ENCODE measurements at places on chromosomes 7 and 10. TPM values are rescaled to one million over a fixed set of nuclear protein-coding genes. Genes with fewer than 3 reads are reported as not detected.

EXOC4 gene
- polyA plus RNA-seq, result 67.4 TPM

ITIH5 gene
- 29.0 TPM for polyA plus RNA-seq

ZNF365 gene
- 0.50 TPM for polyA plus RNA-seq

GRM3 gene
- 0.21 TPM for polyA plus RNA-seq

GRID2IP gene
- polyA plus RNA-seq, result 1.3 TPM

PTPN20 gene
- polyA plus RNA-seq, result 3.2 TPM

SPDYE5 gene
- polyA plus RNA-seq, result 5.7 TPM

CCDC3 gene
- polyA plus RNA-seq, result 16.1 TPM

MRC1 gene
- polyA plus RNA-seq, result 10.3 TPM

FAM200A gene
- polyA plus RNA-seq, result 14.5 TPM

PIK3CG gene
- 2.2 TPM for polyA plus RNA-seq

CBX3 gene
- 320 TPM for polyA plus RNA-seq

SFTPA1 gene
- not detected for polyA plus RNA-seq

DNAH11 gene
- polyA plus RNA-seq, result 1.9 TPM

TUBAL3 gene
- polyA plus RNA-seq, result 0.07 TPM

UCMA gene
- polyA plus RNA-seq, result not detected

ANKRD26 gene
- 11.7 TPM for polyA plus RNA-seq

ZNF786 gene
- 9.9 TPM for polyA plus RNA-seq

INMT gene
- 1.3 TPM for polyA plus RNA-seq

ANKRD61 gene
- 0.61 TPM for polyA plus RNA-seq

PHKG1 gene
- 2.6 TPM for polyA plus RNA-seq

HKDC1 gene
- polyA plus RNA-seq, result 21.0 TPM

SVOPL gene
- 3.2 TPM for polyA plus RNA-seq

DOCK4 gene
- polyA plus RNA-seq, result 20.9 TPM

CYP2W1 gene
- polyA plus RNA-seq, result 3.3 TPM

PLAC9 gene
- 29.1 TPM for polyA plus RNA-seq

FAM25G gene
- polyA plus RNA-seq, result not detected

VSIR gene
- polyA plus RNA-seq, result 8.6 TPM

COL17A1 gene
- polyA plus RNA-seq, result 0.40 TPM

TWNK gene
- 16.7 TPM for polyA plus RNA-seq

FANK1 gene
- polyA plus RNA-seq, result 10.0 TPM

CPA5 gene
- 0.22 TPM for polyA plus RNA-seq

TRIM50 gene
- 0.24 TPM for polyA plus RNA-seq

HPS6 gene
- 15.9 TPM for polyA plus RNA-seq

RAB19 gene
- polyA plus RNA-seq, result 2.2 TPM

HDAC9 gene
- polyA plus RNA-seq, result 8.4 TPM

TBC1D12 gene
- 18.6 TPM for polyA plus RNA-seq

MRPL43 gene
- polyA plus RNA-seq, result 94.5 TPM

CCL26 gene
- polyA plus RNA-seq, result not detected

INSYN2A gene
- 4.2 TPM for polyA plus RNA-seq

PTF1A gene
- polyA plus RNA-seq, result not detected

TMEM213 gene
- 29.3 TPM for polyA plus RNA-seq

FRMPD2 gene
- 1.5 TPM for polyA plus RNA-seq

GNAT3 gene
- not detected for polyA plus RNA-seq

ZNF804B gene
- 0.17 TPM for polyA plus RNA-seq
